ENCODE measurements at places on chromosomes 6 and 20. TPM values are rescaled to one million over a fixed set of nuclear protein-coding genes. Genes with fewer than 3 reads are reported as not detected.

- no peak for DNase-seq
Measured at GRCh38 chr20:62395311-62396242, 8.7 kb downstream of the RPS21 start.

- DNase-seq: no peak
Measured at GRCh38 chr6:15505463-15505918, 157.3 kb downstream of the DTNBP1 start.

GRCh38 chr6:69791065-69791471 lies 5.7 kb downstream of the LMBRD1 start:
- no peak for DNase-seq

GRCh38 chr20:4415281-4415680 lies 306.4 kb upstream of the PRND start:
- no peak for DNase-seq

GRCh38 chr6:126546541-126547120 lies 206.7 kb downstream of the CENPW start:
- DNase-seq: no peak

The FOXQ1 gene
- total RNA-seq: not detected

The ARFGEF3 gene
- 0.15 TPM for total RNA-seq

The RSPH4A gene
- total RNA-seq: 0.18 TPM

The GPLD1 gene
- total RNA-seq: 0.42 TPM

All from activated CD8-positive, alpha-beta memory T cell treated with anti-CD3 and anti-CD28 coated beads, Interleukin-2, amount 10 ng/mL, durations not matched to agents 7 days and 5 days (primary cell).